ENCODE measurements at places on chromosomes 5 and 9.

- no peak for DNase-seq
These were observed 116.2 kb downstream of the WNK2 start for GRCh38 chr9:93300175-93300572.

- DNase-seq: no peak
These were observed 221.3 kb upstream of the KLF9 start for GRCh38 chr9:70635790-70636189.

DNA sequence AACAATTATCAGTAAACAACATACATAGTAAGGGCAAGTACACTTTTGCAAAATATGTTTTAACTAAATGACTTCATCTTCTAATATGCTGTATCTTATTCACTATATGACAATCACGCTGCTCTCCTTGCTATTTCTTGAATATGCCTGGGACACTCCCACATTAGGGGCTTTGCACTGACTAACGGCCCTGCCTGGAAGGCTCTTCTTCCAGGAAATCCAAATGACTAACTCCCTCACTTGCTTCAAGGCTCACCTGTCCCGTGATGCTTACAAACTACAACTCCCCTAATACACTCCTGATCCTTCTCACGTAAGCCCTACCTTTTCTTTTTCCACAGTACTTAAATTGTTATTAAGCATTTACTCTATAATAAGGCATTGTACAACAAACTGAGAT is 10.6 kb downstream of the ERP44 start:
- no peak for DNase-seq

DNA sequence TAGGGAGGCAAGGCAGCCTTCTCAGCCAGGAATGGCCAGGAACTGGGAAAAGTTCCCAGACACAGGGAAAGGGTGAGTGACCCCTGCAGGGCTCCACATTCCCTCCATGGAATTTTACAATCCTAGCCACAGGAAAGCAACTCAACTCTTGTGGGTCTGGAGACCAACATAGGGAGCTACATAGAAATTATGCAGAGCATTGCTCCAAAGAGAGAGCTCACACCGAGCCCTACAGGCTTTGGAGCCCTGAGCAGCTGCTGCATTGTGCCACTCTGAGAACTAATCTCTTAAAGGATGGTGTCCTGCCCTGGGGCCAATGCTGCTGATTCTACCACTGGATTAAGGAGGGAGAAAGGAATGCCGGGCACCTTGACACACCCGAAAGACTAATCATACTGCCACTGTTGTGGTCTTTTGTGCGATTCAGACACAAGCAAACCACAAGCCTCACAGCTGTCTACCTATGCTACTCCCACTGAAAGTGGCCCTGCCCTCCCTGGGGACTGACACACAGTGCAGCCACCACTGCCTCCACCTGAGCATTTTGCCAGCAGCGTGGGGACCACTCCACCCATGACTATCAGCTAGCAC is 1089.8 kb upstream of the NUDT12 start:
- DNase-seq: no peak

DNA sequence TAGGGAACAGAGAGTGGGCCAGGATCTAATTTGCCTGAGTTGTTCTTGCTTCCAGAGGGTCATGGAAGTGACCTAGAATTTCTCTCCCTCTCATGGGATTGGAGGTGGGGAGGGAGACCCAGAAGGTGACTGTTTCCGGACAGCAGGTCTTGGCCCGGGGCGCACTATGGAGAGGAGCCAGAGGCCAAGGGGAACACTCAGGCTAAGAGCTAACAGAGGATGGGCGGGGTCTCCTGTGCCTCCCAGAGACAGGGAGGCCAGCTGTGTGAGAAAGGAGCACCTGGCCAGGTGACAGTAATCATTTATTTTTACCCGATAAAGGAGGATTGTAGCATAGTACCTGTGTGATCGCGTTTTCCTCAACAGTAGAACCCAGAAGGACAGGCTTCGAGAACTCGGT is 50.9 kb upstream of the ANKH start:
- DNase-seq: no peak

- DNase-seq: no peak
These were observed 2.3 kb upstream of the SMIM33 start for GRCh38 chr5:139468421-139468931.

GRCh38 chr5:15558681-15559080 is 58.7 kb downstream of the FBXL7 start:
- no peak for DNase-seq

DNA sequence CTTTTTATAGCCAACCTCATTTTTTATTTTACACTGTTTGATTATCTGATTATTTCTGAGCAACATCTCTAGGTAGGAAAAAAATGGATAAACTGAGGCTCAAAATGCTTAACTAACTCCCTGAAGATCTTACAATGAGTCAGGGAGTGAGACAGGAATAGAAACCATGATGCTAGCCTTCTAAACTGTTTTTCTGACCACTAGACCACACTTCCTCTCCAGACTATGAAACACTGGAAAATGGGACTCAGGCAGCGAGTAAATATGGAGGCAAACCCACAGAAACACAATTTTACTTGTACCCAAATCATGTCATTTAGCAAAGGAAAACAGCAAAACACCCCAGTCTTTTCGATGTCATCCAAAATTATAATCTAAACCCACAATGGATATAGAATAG is 129.9 kb upstream of the ANKH start:
- DNase-seq: no peak

DNA sequence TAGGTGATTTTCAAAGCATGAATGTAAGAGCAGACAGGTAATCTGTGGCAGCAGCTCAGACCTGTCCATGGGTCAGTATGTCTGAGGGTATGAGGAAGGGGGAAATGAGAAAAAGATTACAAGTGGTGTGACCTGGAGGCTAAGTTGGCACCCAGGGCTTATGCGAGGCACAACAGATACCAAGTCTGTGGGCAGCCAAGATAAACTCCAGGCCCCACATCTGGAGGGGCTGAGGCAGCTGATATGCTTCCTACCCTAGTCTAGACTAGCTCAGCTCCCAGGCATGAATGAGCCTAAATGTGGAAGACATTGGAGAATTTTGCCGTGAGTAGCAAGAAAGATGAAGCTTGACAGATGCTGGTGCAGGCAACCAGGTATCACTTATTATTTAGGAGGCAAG is 151.7 kb downstream of the PIK3R1 start:
- DNase-seq: no peak

DNA sequence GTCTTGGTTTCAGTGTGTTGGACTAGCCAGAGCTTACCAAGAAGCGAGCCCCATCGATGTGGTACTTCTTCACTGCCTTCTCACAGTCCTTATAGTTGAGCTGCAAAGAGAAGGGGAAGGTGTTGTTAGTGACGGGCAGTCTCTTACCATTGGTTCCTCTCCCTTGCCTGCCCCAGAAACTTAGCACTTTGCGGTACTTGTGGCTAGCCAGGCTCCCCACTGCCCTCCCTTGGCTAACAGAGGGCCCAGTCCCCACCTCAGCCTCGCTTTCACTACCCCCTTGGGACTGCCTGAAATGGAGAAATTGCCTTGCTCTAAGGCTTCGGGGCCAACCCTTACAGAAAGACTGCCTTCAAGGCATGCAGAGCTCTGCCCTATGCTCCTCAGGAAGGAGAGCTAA is 4.3 kb downstream of the LCP2 start:
- peak; percentile 99 for DNase-seq

- DNase-seq: peak; percentile 13
These were observed 1.3 kb downstream of the DENND1A start for GRCh38 chr9:123928533-123929176.

- DNase-seq: no peak
These were observed 366.9 kb upstream of the IRX2 start for GRCh38 chr5:3118340-3118739.

GRCh38 chr9:13608451-13608850 is 329.0 kb upstream of the MPDZ start:
- no peak for DNase-seq

DNA sequence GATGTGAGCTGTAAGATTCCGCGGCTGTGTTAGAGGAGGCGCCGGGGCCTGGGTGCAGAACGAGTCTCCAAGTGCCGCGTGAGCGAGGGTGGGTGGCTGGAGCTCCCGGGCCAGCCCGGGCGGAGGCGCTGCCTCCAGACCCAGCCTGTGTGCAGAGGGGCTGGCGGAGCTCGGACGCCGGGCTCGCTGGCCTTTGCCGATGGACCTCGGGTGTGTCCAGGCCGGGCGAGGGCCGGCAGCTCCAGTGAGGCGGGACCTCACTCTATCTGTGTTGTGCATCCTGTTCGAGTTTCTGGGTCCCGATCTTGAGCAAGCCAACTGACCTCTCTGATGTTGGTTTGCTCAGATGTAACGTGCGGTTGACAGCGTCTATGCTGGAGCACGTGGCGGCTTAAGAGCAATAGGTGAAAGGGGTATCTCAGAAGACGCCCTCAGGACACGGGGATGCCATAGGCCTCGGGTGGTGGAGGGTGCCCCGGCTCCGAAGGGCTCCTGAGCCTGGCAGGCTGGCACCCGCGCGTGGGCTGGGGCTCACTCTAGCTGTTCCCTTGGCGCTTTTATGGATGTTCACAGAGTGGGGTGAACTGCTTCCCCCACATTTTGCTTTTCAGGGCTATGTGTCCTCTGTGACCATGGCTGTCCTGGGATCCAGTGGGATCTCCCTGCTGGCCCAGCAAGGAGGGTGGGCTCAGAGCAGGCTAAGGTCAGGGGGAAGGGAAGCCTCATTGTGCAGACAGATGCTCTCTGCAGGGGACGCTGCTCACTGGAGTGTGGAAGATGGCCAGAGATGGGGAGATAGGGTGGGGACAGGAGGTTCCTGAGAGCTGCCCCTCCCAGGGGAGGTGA is 69.8 kb downstream of the MRPL36 start:
- no peak for DNase-seq

Data from HL-60 (cell line).